ENCODE measurements at places on chromosomes 4 and X.

- DNase-seq: no peak
Measured at GRCh38 chr4:104616401-104616820, 121.7 kb upstream of the CXXC4 start.

GRCh38 chr4:76532805-76533204, 97.8 kb downstream of the SHROOM3 start:
- DNase-seq: no peak

DNA sequence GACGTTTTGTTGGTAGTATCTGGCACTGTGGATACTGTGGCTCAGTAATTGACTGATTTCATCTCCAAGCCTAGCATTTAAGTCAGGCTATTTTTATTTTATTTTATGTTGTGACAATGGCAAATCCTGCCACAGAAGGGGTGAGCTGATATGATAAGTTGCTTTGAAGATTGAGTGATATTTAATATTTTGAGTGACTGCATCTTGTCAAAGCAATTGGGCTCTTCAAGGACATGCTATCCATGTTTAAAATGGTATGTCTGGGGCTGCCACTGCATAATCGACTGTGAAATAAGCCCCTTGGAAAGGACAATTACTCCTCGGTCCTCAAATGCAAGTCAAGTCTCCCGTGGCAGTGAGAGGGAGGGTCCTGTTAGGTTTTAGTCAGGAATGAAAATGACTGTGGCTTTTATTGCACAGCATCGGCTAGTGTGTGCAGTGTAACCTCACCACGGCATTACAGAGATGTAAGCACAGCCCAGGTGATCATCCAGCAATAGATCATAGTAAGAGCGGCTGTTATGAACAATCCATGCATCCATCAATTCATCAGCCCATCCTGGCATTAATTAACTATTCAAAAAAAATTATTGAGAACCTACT, 178.2 kb downstream of the GBA3 start:
- DNase-seq: no peak

DNA sequence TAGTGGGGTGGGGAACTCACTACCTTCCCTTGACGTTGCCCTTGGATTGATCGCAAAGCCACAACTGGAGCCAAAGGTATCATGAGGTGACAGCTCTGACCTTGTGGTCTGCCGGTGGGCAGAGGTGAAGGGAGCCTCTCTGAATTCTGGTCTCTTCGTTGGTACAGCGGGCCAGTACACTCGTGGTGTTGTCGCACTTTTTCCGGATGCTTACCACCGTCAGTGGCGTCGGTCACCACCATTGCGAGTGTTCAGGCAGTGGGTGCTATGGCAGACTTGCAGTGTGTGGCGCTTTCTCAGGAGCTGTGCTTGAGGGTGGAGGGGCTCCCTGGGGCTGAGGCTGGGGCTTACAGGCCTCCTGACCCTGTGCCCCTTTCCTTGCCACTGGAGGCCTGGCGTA, 5.2 kb upstream of the GRPEL1 start:
- no peak for DNase-seq

DNA sequence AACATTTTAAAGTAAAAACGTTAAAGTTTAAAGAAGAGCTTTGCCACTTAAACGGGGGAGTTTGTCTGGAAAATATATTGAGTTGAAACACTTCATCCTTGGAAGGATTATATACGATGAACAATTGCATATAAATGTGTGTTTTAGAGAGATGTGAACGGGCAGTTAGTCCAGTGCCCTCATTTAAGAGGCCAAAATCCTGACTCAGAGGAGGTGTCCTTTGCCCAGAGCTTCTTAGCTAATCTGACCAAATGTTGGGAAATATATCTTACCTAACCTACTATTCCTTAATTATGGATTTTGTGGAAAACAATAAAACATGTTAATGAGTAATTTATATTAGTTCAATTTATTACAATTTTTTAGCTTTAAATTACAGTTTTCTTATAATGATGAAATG, 327.2 kb upstream of the DIPK2B start:
- DNase-seq: no peak

- DNase-seq: no peak
Measured at GRCh38 chr4:141340458-141340857, 119.8 kb downstream of the ZNF330 start.

GRCh38 chr4:108149588-108150380, 18.9 kb downstream of the LEF1 start:
- no peak for DNase-seq

DNA sequence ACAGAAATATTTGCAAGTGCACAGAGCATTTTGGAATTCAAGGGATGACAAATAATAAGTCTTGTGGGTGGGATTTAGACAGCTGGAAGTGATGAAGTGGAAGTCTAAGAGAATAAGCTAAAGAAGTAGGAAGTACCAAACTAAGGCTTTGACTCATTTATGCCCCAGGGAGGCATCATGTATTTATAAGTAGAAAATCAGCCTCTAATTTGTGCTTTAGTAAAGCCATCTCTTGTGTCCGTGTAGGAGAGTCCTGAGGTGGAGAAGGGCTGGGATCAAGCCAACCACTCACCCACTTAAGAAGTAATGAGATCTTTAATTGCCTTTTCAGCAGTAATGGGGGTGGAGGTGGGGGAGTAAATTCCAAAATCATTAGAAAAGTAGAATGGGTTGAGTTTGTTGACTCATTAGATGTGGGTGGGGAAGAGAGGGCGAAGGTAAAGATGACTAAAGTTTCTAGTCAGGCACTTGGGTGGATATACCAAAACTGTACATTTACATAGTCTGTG, 356.7 kb downstream of the STIM2 start:
- no peak for DNase-seq

GRCh38 chr4:166128403-166128802, 255.4 kb downstream of the TLL1 start:
- DNase-seq: no peak

DNA sequence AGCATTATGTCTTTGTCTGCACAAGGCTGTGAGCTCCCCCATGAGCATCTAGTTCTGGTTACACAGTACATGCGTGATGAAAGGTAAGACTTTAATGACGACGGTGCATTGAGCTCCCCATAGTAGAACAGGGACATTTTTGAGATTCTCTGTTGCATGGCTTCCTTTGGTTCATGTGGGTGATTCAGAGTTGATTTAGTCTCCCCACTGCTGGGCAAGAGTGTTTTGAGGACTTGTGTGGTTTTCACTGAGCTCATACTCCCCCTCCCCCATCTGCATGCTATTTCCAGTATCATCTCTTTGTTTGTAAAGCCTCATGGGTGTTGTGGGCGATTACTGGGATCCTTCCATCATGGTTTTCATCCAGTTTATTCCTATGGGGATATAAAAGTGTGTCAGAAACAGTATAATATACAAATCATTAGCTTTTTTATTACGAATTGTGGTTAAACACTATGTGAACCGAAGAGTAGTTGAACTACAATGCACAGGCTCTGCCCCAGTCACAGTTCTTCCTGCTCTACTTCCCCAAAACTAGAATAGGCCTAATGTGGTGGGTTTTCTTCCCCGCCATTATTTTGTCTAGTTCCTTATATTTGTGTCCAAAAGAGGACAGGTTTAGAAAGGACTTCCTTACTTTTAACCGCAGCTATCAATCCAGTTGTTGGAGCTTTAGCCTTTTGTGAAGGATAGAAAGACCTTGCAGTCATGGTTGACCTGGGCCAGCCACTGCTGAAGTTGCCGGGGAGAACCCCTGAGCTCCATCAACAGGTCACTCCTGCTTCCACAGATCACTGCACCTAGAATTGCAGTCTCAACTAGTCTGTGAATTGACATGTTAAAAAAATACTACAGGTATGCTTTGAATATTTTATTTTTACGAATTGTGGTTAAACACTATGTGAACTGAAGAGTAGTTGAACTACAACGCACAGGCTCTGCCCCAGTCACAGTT, 30.4 kb downstream of the KIT start:
- no peak for DNase-seq

DNA sequence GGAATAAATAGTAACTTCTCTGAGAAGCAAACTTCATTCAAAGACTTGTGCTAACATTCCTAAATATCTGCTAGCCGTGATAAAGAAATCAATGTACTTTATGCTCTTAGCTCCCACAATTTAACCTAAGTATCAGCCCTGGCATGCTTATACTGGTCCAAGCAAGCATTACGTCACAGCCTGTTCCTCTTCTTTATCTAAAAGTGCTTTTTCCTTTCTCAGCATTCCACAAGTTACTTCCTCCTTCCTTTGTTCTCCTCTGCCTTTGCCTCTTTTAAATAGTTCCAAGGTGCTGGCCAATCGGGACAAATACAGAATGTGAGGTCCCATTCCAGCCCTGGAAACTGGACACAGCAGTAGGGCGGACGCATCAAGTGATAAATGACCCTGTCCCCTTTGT, 249.6 kb downstream of the DHRSX start:
- no peak for DNase-seq

GRCh38 chr4:106366026-106366425, 2.6 kb downstream of the GIMD1 start:
- no peak for DNase-seq

DNA sequence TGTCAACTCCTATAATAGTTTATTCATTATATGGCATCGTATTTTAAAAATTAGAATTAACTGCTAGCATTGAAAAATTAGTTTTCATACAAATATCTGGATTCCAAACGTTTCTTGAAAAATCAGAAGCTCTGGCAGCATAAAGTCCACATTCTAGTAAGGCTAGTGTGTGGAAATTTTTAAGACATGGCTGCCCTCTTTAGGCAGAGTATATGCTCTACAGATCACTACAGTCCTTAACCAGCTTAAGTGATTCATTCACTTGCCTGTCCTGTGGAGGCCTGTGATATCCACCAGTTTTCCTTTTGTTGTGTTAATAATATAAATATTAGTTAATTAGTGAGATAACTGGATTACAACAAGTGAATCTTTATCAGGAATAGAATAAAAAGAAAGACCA, 287.2 kb downstream of the OPHN1 start:
- no peak for DNase-seq

DNA sequence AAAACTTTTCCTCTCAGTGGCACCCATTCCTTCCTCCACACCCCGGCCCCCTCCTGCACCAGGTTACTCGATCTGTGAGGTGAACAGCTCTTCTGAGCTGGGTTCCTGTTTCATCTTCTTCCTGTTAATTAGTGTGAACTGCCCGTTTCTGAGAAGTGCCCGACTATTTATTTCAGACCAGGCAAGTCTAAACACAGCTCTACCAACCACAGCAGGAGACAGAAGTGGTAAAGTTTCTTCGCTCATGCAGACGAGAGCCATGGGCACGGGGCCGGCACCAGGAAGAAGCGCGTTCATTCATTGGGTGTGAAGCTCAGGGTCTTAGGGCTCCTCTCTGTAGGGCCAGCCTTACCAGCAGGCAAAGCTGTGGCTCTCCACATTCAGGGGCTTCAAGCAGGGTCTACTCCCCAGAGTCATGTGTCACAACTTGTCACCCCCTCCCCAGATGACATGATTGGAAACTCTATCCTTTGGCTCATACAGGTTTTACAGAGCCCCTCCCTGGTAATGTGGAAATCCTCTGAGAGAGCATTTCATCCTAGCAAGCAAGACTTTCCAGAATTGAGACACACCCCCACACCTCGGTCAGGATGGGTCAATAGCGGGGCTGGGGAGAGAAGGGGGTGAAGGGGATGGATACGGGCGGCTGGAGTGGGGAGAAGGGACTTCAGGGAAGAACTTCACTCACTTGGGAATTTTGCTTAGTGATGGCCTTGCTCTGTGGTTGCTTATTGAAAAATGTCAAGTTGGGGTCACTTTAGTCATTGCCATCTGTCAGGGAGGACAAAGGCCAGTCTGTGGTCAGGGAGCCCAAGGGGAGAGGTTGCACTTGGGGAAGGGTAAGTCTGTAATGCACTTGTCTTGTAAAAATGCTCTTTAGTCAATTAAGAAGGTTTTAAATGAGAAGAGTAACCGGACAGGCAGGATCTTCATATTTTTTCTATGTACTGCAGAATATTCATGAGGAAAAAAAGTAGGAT, 121.6 kb upstream of the TRIM2 start:
- peak; percentile 7 for DNase-seq

GRCh38 chr4:17098401-17098800, 200.0 kb upstream of the LDB2 start:
- no peak for DNase-seq

GRCh38 chr4:3183008-3183407, 66.0 kb upstream of the MSANTD1 start:
- DNase-seq: no peak

DNA sequence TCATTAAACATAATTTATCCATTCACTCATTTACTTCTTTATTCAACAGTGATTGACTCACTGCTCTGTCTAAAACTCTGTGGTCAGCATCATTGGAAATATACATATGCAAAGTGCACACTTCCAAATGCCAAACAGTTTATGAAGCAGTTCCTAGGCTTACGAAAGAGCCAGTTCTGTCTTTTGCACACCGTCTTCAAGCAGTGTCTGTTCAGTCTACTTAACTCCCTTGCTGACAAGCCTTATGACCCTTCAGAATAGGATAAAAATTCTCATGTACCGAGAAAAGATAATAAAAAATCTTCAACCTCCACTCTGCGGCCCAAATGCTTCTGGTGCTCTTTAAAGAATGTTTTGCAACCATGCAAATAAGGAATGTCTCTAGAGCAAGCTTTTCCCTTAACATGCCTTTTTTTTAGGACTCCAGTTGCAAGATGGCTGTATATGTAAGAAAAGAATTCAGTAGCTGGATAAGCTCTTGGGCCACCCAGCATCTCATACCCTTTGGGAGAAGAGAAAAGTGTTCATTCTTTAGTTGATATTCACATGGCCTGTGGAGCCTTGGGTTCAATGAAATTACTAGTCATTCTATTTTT, 1037.0 kb upstream of the SLIT2 start:
- DNase-seq: no peak

GRCh38 chr4:174592985-174593335, 70.7 kb upstream of the HPGD start:
- no peak for DNase-seq

DNA sequence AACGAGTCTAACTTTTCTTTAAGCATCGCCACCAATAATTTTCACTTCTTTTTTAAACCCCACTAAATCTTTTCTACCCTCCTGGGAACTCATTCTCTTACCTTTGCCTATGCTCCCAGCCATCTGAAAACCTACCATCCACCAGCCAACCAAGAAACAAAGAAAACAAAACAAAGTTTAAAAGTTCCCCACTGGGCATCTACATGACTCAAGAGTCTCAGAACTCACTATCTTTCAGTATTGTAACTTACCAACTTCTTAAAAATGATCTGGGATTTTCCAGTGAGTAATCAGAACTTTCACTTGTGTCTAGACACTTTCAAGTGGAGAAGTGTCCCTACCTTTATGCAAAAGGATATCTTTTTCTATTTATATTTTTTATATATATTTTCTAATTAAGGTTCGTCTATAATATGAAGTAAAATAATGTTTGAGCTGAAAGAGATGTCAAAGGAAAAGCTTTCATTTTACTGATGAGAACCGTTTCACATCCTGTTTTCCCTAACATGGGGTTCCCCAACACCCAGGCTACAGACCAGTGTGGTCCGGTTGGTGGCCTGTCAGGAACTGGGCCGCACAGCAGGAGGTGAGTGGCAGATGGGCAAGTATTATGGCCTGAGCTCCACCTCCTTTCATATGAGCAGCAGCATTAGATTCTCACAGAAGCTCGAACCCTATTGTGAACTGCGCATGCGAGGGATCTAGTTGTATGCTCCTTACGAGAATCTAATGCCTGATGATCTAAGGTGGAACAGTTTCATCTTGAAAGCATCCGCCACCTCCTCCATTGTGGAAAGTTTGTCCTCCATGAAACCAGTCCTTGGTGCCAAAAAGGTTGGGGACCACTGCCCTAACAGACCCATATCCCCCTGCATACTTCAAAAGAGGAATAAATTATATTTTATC, 9.8 kb upstream of the TIGD2 start:
- DNase-seq: no peak
